ENCODE measurements at places on chromosomes 13 and 19.

- DNase-seq: no peak
These were observed 18.3 kb downstream of the NUP58 start for GRCh38 chr13:25319771-25320170.

- DNase-seq: no peak
These were observed 234.5 kb downstream of the DLEU7 start for GRCh38 chr13:50609011-50609410.

DNA sequence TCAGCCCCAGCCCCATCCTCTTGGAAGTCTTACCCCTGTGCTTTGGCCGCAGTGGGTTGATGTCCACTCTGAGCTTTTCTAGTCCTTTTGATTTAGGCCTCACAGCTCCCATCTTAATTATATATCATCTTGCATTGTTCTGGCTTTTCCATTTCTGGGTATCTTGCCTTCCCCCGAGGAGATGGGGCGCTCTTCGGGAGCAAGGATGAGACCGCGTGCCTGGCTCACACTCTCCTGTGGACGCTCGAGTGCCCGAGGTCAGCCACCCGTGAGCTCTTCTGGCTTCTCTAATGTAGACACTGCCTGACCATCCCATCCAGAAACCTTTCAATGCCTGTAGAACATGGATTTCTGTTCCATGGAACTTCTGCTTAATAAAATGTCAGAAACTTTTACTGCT is 53.5 kb upstream of the GPR183 start:
- DNase-seq: no peak

GRCh38 chr13:106917024-106917571 is 349.2 kb upstream of the ARGLU1 start:
- no peak for DNase-seq

DNA sequence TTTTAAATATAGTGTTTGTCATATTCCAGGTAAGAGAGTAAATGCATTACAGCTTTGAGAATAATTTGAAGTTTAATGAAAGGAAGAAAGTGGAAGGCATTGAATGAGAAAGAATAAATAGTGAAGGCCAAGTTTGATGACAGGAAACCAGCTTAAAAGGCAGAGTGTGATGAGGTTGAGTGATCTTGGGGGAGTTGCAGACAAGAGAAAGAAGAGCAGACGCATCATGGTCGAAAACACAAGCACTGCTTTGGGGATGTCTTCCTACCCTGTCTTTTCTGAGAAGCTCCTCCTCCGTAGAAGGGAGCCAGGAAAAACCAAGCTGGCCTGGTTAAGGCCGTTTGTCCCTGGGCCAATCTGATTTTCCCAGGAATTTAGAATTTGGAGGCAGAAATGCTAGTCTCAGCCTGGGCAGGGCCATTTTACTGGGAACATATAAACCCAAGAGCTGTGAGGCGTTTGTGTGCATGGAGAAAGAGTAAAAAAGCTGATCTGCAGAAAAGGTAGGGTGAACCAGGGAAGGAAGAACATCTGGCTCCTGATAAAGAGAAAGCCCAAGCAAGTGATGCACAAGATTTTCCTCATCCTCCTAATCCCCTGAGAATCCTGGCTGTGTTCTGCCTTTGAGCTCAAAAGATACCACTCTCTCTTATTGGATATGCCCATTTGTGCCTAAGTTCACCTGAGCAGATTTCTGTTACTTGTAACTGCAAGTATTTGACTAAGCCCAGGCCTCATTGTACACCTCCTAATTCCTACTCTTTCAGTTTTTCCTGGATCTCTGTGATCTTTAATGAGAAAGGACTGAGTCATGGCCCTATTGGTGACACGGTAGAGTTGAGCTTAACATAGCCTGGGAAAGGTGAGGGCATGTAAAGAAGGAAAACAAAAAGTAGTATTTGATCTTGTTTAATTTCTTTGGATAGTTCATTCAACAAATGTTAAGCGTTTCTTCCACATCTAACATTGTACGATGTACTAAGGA is 80.0 kb downstream of the WDFY2 start:
- DNase-seq: no peak

- DNase-seq: peak; percentile 61
These were observed at the start of gene FRY for GRCh38 chr13:32031025-32031814. Gene FRY (plus strand): TSS chr13:32031774. CDS start chr13:32031796, 22 bp downstream.

DNA sequence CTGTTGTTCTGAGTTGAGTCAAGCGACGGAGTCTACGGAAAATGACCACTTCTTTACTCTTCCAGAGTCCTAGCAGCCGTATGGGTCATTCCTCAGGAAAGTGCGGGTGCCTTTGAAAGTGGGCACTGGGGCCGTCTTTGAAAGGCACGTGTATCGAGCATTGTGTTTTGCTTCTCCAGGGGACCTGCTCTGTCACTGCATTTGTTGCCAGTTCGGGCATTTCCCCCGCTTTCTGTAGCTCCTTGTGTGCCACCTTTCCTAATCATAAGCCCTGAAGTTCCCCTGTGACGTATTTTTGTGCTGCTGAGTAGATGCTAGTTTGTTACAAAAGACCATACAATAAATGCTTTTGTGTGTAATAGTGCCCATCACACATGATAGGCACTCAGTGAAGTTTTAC is 24.4 kb downstream of the SPATA13 start:
- no peak for DNase-seq

DNA sequence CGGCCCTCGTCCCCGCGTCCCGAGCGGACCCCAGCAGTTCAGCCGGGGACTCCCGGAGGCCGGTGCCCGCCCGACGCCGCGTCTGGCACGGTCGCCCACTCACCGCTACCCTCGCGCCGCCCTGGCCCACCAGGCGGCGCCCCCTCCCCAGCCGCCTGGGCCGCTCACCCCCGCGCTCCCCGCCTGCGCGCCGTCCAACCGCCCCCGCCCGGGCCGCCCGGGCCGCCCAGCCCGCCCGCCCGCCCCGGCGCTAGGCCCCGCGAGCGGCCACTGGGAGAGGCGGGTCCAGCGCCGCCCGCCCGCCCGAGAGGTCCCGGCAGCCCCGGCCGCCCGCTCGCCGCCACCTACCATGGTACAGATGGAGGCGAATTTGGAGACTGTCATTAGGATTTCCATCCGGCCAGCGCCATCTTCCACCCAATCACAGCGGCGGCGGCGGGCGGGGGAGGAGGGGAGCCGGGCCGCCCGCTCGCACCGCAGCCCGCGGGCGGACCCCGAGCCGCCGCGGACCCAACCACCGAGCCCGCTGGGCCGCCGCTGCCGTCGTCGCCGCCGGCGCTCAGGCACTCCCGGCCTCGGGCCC is at the start of gene USP12:
Gene USP12, minus strand, starts transcription at position 568 of the 583 bp plus-strand sequence. Its CDS starts 172 bp downstream, at position 396.
- DNase-seq: no peak

All from stimulated activated effector memory CD8-positive, alpha-beta T cell treated with anti-CD3 and anti-CD28 coated beads, Interleukin-12 subunit alpha, Interleukin-12 subunit beta, amount 100 ng/mL, for 72 hours (primary cell).